ENCODE measurements at places on chromosomes 5 and 9.

- no peak for DNase-seq
These were observed 30.9 kb downstream of the PDE6A start for GRCh38 chr5:149913436-149914419.

DNA sequence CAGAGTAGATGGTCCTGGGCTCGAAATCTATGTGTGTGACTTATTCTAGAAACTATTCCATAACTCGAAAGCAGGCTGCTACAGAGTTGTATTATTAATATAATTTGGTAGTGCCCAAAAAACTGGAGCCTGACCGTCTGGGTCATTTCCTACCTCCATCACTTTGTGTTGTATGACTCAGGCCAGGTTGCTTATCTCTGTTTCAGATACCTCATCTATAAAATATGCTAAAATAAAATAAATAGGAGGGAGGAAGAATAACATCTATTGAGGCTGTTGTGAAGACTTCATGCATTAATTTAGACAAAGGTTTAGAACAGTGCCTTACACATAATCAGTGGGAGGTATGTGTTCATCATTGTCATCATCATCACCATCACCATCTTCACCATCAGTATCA is 57.7 kb downstream of the PDE4D start:
- no peak for DNase-seq

DNA sequence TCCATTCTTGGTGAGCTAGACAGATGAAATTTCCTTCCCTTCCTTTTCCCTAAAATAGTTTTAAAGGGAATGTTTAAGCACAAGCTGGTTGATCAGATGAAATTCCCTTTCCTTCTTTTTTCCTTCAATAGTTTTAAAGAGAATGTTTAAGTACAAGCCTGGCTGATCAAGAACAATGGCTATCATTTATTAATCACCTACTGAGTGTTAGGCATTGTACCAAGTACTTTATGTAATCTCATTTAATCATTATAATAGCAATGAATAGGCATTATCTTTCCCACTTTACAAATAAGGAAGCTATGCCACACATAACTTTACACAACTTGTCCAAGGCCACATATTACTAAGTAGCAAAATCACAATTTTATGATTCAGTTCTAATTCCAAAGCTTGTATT is 152.0 kb upstream of the ACOT12 start:
- no peak for DNase-seq

GRCh38 chr5:143083006-143083405 is 312.8 kb downstream of the ARHGAP26 start:
- no peak for DNase-seq

GRCh38 chr9:86679909-86680308 is 267.4 kb downstream of the GAS1 start:
- DNase-seq = no peak
